ENCODE measurements at places on chromosomes 1 and 21.

DNA sequence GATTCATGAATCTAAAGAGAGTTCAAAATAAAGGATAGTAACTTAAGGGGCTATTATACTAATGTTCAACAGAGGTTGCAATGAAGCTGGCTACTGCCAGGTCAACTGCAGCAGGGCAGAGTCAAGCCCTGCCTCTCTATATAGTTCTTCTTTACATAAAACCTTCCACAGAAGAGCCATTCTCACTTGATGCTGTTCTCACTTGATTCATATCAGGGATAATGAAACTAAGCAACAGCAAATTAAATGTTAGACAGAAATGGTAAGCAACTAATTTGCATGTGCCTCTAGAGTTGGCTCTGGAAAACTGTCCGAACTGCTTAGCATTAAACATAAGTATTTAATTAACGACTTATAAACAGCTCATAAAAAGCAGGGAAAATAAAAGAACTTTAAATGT is 17.4 kb downstream of the CCSAP start:
- DNase-seq = no peak

DNA sequence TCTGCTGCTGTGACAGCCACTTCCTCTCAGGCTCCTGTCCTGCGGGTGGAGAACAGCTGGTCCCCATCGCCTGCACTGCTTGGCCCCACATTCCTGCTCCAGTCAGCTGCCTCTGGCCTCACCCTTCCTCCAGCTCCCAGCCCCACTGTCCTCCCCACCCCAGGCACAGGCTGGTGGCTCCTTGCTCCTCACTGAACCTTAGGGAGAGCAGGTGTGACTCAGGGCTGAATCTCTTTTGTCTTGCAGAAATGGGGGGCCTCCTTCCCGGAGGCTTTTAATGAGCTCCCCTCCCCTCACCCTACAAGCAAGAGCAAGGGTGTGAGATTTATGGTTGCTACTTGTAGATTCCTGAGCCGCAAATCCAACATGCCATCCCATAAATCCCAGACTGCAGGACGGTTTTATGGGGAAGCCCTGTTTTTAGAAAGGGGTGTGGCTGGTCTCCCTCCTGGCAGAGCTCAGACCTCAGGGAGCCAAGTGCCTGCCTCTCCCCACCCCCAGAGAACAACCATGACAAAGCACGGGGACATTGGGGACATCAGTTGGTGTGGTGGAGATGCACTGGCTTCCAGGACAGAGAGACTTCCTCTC is 15.2 kb downstream of the CDK18 start:
- DNase-seq = no peak

- DNase-seq = no peak
Measured at GRCh38 chr21:18655931-18656330, 252.3 kb upstream of the TMPRSS15 start.

GRCh38 chr1:100869996-100870395 is 24.6 kb downstream of the EXTL2 start:
- no peak for DNase-seq

GRCh38 chr1:204431310-204432184 is 19.9 kb upstream of the PPP1R15B start:
- peak; percentile 81 for DNase-seq

GRCh38 chr1:219528633-219529032 is 84.3 kb downstream of the ZC3H11B start:
- DNase-seq = no peak

- DNase-seq = no peak
Measured at GRCh38 chr1:118963456-118964430, 24.4 kb downstream of the TBX15 start.

DNA sequence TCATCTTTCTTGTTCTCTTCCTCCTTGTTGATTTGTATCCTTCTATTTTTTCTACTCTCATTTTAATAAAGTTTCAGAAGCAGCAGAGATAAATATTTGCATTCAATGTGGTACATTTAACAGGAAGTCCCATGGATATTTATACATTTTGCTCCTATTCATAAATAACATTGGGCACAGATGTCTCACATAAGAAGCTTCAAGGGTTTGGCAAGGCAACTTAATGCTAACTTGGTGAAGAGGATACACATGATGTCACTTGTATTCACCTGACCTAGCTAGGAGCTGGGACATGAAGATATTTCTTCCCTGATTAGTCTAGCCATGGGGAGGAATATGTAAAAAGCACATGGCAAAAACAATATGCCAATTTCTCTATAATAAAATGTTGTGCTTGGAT is 65.1 kb upstream of the DUSP10 start:
- DNase-seq = no peak

GRCh38 chr1:223758734-223759133 is 46.4 kb downstream of the CAPN2 start:
- no peak for DNase-seq

DNA sequence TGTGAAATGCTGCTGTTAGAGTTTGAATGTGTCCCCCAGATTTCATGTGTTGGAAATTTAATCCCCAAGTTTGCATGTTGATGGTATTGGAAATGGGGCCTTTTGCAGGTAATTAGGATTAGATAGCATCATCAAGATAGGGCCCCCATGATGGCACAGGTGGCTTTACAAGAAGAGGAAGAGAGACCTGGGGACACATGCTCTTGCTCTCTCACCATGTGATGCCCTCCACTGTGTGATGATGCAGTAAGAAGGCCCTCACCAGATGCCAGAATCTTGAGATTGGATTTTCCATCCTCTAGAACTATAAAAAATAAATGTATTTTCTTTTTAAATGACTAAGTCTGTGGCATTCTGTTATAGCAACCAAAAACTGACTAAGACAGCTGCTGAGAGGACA is 57.0 kb upstream of the NEK7 start:
- no peak for DNase-seq

DNA sequence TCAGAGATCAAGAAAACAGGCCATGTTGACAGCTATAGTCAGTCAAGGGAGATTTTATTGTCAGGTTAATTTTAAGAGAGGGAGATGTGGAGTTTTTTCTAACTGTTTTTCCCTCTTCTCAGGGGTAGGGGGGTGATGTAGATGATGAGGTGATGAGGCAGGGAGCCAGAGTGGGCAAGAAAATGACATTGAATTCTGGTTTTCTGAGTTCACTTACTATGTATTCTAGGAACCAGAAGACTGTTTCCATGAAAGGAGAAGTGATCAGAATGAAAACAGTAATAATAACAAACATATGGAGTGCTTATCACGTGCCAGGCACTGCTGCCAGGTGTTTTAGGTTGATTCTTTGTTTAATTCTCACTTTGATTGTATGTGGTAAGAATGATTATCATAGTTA is 40.2 kb downstream of the CASQ2 start:
- no peak for DNase-seq

GRCh38 chr1:247293047-247293446 is 37.2 kb downstream of the VN1R5 start:
- no peak for DNase-seq

DNA sequence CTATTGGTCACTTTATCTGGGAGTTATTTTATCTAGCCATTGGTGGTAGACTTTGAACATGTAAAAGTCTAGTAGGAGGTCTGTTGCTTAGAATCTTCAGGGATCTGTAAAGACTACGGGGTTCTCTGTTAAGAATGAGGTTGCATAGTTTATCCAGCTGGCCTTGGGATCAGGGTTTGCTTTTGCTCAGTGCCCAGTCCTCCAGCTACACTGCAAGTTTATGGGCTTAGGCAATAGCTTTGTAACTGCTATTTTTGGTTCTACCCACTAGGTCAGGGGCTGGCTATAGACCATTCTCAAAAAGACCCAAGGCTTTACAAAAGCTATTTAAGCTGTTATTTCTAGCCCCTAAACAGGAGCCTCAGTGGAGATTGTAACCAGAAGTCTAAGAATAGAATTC is 9.8 kb downstream of the SH3GLB1 start:
- no peak for DNase-seq

- DNase-seq = no peak
Measured at GRCh38 chr1:110056776-110057175, 13.7 kb downstream of the ALX3 start.

DNA sequence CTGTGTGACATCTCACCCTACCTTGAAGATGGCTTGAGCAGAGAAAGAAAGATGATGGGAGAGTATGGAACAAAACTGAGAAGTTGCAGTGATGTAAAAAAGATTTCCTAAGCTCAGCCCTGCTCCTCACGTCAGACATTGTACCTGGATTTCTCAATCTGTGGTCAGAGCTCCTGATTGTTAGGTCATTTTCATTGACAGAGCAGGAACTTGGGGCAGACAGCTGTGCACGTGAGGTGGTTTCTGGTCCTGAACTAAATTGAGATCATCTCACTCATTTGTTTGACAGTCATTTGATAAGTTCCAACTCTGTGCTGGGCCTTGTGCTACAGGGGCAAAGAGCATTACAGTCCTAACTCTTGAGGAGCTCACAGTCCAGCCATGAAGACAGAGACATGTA is 10.2 kb downstream of the TRAF3IP3 start:
- DNase-seq = no peak

DNA sequence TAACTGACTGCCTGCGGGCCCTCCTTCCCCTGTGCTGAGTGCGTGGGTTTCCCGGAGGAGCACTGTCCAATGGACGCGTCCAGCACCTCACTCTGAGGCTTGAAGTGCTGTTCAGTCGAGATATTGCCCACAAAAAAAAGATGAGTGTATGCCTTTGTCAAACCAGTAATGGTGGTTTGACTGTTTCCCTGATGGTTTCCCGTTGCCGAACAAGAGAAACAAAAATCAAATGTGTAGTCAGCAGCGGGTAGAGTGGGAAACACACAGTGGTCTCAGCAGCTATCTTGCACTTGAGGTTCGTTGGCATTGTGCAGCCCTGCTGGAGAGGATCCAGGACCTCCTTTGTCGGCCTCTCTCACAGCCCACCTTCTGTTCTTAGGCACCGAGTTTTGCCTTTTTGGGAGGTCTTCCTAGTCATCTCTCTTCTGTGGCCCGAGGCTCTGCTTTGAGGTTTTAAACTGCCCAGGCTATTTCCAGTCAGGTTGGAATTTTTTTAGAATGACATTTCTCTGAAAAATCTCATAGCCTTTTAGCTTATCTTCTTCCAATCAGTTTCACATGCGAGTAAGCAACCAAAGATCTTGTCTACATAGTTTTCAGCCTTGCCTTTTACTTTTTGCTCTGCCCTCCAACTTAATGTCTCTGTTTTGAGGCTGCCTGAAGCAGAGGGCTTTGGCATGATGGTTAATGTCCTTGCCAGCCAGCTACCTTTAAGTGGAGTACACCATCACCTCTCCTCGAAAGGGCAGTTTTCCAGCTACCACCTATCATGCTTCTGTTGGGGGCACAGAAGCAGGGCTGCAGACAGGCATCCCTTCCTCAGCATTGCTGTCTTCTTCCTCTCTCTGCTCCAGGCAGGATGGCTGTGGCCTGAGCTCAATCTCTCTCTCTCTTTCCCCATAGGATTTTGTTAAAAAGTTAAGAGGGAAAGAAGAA is 132.3 kb downstream of the URB2 start:
- no peak for DNase-seq
